ENCODE measurements at places on chromosomes 11 and 22.
A peak's percentile ranks its signal among the peaks of the same experiment; 100 is the strongest.

GRCh38 chr11:119752345-119752871 lies 23.4 kb upstream of the NECTIN1 start:
- DNase-seq = no peak

DNA sequence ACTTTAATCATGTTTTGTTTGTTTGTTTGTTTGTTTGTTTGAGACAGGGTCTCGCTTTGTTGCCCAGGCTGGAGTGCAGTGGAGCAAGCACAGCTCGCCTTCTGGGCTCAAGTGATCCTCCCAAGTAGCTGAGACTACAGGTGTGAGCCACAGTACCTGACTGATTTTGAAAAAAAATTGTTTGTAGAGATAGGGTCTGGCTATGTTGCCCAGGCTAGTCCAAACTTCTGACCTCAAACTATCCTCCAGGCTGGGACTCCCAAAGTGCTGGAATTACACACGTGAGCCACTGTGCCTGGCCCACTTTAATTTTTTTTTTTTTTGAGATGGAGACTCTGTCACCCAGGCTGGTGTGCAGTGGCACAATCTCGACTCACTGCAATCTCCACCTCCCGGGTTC lies 74.8 kb upstream of the CLDN5 start:
- no peak for DNase-seq

- no peak for DNase-seq
Observed at GRCh38 chr11:123461164-123461563, 31.1 kb downstream of the GRAMD1B start.

- peak; percentile 44 for DNase-seq
Observed at GRCh38 chr11:96193745-96194443, 149.1 kb downstream of the MAML2 start.

- no peak for DNase-seq
Observed at GRCh38 chr11:71293961-71294782, 41.8 kb upstream of the SHANK2 start.

DNA sequence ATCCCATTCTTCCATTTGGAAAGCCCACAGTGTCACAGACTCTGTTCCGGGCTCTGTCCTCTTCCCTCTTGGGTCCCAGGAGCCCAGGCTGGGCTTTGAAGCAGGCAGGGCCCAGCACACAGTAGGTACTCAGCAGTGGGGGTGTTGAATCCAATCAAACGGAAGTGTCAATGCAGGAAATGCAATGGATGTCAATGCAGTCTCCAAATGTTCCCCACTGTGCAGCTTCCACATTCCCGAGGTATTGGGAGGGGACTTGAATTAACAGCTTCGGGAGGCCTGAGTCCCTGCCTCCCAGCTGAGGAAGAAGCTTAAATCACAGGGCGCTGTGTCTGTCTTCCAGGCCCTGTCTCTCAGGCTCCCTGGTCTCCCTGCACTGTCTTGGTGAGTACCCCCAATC lies 21.8 kb upstream of the SMIM35 start:
- no peak for DNase-seq

- no peak for DNase-seq
Observed at GRCh38 chr11:14359501-14360031, 583 bp upstream of the RRAS2 start.

- DNase-seq = peak; percentile 93
Observed at GRCh38 chr22:42437488-42438292, 5.5 kb upstream of the NFAM1 start.

DNA sequence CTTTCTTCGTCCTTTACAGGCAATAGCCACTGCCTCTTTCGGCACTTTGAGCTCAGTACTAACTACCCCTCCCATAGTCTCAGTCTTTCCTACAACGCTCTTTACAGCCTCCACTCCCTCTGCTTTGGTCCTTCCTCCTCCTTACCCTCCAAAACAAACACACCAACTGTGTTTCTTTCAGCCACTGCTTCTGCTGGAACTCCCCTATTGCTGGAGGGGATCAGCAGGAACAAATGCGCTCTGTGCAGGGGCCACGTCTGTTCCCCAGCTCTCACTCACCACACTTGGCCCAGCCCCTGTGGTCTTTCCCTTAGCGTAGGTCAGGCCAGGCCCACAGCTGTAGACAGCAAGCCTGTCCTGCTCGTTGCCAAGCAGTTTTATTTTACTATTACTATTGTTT lies 42.3 kb downstream of the PC start:
- DNase-seq = no peak

DNA sequence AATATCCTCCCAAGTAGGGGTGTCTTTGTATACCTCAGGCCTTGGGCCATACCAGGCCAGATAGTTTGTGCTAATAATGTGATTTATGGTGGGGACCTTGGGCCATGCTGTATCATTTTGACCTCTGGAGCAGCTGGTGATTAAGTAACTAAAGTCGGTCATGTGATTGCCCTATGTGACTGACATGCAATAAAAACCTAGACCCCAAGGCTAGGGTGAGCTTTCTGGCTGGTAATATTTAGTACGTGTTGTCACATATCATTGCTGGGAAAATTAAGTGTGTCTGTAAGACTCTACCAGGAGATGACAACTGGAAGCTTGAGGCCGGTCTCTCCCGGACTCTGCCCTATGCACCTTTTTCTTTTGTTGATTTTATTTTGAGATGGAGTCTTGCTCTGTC lies 12.6 kb upstream of the TFIP11 start:
- no peak for DNase-seq

GRCh38 chr22:50015451-50016307 lies 3.1 kb upstream of the IL17REL start:
- no peak for DNase-seq

GRCh38 chr11:36039471-36039870 lies 95.6 kb downstream of the LDLRAD3 start:
- no peak for DNase-seq

Data from retina (tissue), 1 donor.